ENCODE measurements at places on chromosomes 3 and 15. TPM values are rescaled to one million over a fixed set of nuclear protein-coding genes. Genes with fewer than 3 reads are reported as not detected.

Gene KNG1
- total RNA-seq: not detected

Gene USF3
- total RNA-seq: 1.2 TPM

Gene CISH
- total RNA-seq: 0.69 TPM

Gene FNDC3B
- total RNA-seq: 30.4 TPM

Gene ESYT3
- total RNA-seq: 0.64 TPM

Gene BHLHE40
- 111 TPM for total RNA-seq

Gene GCSAM
- not detected for total RNA-seq

Gene UBAP1L
- 0.48 TPM for total RNA-seq

Gene SEMA6D
- total RNA-seq: not detected

Gene NEO1
- 34.3 TPM for total RNA-seq

Gene CYP8B1
- total RNA-seq: not detected

Gene KBTBD12
- not detected for total RNA-seq
